ENCODE measurements at places on chromosomes 12 and 14.

GRCh38 chr12:132178801-132179401 lies 34.6 kb downstream of the NOC4L start:
- DNase-seq: no peak

- DNase-seq: no peak
Measured at GRCh38 chr12:80681287-80681686, 26.1 kb upstream of the MYF6 start.

DNA sequence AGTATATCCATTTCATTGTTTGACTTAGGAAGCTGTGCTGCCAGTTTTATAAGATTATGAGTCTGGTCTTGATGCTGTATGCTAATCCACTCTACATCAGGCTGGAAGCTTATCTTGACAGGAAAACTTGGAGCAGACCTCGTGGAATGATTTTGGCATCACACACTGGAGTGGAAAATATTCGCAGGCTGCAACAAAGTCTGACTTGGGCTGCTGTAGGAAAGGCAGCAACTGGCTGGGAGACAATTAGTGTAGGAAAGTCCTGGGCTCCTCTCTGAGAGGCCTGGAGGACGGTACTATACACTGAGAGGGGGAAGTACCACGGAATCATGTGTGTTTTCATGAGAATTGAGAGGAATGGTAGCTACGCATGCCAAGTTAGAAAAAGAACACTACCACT lies 383.7 kb downstream of the ETNK1 start:
- no peak for DNase-seq

- DNase-seq: no peak
Measured at GRCh38 chr12:104928036-104928745, 29.9 kb downstream of the SLC41A2 start.

DNA sequence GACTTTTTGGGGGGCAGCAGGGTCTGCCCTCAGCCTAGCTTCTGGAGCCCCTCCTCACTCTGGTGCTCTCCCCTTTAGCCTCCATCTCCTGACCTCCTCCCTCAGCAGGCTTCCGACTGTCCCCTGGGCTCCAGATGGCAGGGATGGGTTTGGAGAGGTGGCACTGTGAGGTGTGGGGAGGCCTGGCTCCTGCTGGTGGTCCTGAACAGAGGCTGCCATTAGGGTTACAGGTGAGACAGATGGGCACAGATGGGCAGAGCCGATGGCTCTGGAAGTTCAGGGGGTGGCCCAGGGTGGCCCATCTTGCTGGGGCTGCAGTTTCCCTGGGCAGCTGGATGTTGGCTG lies 68.5 kb upstream of the BEGAIN start:
- no peak for DNase-seq

- no peak for DNase-seq
Measured at GRCh38 chr12:66533767-66534166, 145.1 kb downstream of the GRIP1 start.

Data from anterior cingulate cortex (tissue), 58 donors.